IMR-90 (cell line): ENCODE measurements at places on chromosomes 1 and 21.
A peak's percentile ranks its signal among the peaks of the same experiment; 100 is the strongest.

DNA sequence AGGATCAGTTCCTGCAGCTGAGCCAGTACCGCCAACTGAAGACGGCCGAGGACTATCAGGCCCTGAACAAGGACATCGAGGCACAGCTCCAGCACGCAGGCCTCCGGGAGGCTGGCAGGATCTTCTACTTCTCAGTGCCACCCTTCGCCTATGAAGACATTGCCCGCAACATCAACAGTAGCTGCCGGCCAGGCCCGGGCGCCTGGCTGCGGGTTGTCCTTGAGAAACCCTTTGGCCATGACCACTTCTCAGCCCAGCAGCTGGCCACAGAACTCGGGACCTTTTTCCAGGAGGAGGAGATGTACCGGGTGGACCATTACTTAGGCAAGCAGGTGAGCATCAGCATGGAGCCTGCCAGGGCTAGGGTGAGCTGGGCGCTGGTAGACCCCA lies 10.7 kb downstream of the H6PD start:
- H3K4me1 ChIP-seq, result peaks cover 14% of the 10 kb centered on the region
- H3K36me3 ChIP-seq, result peaks cover 16% of the 10 kb centered on the region; the same call in 1 of the 2 replicates
- H3K27me3 ChIP-seq, result no peaks in the 10 kb centered on the region
- H3K4me3 ChIP-seq, result no peak overlapping the region
- H3K27ac ChIP-seq, result no peak overlapping the region
- DNase-seq, result no peak

GRCh38 chr1:39415553-39415952 lies 75.9 kb upstream of the BMP8A start:
- H3K4me3 ChIP-seq, result no peak overlapping the region
- DNase-seq, result no peak
- H3K27me3 ChIP-seq, result no peaks in the 10 kb centered on the region
- H3K4me1 ChIP-seq, result peaks cover 22% of the 10 kb centered on the region
- peaks cover 21% of the 10 kb centered on the region for H3K36me3 ChIP-seq
- no peak overlapping the region for H3K27ac ChIP-seq

- peaks cover 5% of the 10 kb centered on the region; the same call in 1 of the 2 replicates for H3K36me3 ChIP-seq
- no peaks in the 10 kb centered on the region for H3K27me3 ChIP-seq
- peaks cover 23% of the 10 kb centered on the region for H3K4me1 ChIP-seq
- no peak overlapping the region for H3K4me3 ChIP-seq
- H3K27ac ChIP-seq, result no peak overlapping the region
- DNase-seq, result no peak
Observed at GRCh38 chr1:203662360-203662759, 35.7 kb downstream of the ATP2B4 start.

DNA sequence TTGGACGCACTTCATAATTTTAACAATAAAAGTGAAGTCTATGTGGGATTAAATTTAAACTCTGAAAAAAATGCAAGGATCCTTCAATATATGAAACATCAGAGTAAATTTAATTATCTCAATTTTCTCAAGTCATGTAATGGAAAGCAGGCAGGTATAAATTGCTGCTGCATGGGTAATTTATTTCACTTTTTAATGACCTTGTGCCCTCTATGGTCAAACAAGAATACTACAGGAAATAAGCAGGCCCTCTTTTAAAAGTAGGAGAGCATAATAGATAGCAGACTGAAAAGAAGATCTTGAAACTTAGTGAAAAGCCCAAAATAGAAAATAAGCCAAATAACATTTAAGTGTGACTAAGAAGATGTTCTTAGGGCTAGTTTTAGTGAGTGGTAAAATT lies 22.9 kb downstream of the BCAS2 start:
- H3K4me3 ChIP-seq, result no peak overlapping the region
- no peak for DNase-seq
- H3K27me3 ChIP-seq, result no peaks in the 10 kb centered on the region
- H3K27ac ChIP-seq, result no peak overlapping the region
- no peaks in the 10 kb centered on the region for H3K36me3 ChIP-seq
- H3K4me1 ChIP-seq, result no peaks in the 10 kb centered on the region

DNA sequence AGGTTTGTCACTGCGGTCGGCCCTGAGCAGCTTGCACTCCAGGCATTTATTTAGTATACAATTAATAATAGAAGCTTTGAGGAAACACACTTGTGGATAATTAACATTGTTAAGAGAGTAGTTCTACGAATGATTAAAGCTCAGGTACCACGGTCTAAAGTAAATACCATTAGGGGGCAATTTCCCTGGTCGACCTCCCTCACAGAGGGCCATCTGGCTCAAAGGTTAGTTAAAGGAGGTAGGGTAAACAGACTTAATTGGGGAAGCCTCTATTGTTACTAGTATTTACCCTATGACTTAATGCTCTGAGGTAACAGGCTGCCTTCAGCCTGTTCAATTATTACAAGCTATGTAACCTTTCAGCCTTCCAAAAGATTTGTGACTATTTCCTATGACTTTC lies 122.3 kb upstream of the SLC44A3 start:
- peaks cover 17% of the 10 kb centered on the region for H3K4me1 ChIP-seq
- H3K27ac ChIP-seq, result peak overlapping the region; percentile 64
- H3K36me3 ChIP-seq, result no peaks in the 10 kb centered on the region
- no peak overlapping the region for H3K4me3 ChIP-seq
- no peaks in the 10 kb centered on the region for H3K27me3 ChIP-seq

- peaks cover 2% of the 10 kb centered on the region; the same call in 1 of the 2 replicates for H3K4me1 ChIP-seq
- H3K36me3 ChIP-seq, result no peaks in the 10 kb centered on the region
- no peak overlapping the region for H3K27ac ChIP-seq
- no peaks in the 10 kb centered on the region for H3K27me3 ChIP-seq
- DNase-seq, result no peak
Observed at GRCh38 chr1:169236880-169237279, 130.4 kb downstream of the ATP1B1 start.

GRCh38 chr1:60847391-60847790 lies 235.0 kb upstream of the NFIA start:
- H3K4me3 ChIP-seq, result no peak overlapping the region
- no peak overlapping the region for H3K27ac ChIP-seq
- no peaks in the 10 kb centered on the region for H3K36me3 ChIP-seq
- H3K4me1 ChIP-seq, result no peaks in the 10 kb centered on the region
- no peaks in the 10 kb centered on the region for H3K27me3 ChIP-seq
- DNase-seq, result no peak

GRCh38 chr1:171597203-171597602 lies 24.8 kb upstream of the MYOCOS start:
- H3K4me3 ChIP-seq, result no peak overlapping the region
- no peaks in the 10 kb centered on the region for H3K27me3 ChIP-seq
- H3K4me1 ChIP-seq, result peaks cover 3% of the 10 kb centered on the region

DNA sequence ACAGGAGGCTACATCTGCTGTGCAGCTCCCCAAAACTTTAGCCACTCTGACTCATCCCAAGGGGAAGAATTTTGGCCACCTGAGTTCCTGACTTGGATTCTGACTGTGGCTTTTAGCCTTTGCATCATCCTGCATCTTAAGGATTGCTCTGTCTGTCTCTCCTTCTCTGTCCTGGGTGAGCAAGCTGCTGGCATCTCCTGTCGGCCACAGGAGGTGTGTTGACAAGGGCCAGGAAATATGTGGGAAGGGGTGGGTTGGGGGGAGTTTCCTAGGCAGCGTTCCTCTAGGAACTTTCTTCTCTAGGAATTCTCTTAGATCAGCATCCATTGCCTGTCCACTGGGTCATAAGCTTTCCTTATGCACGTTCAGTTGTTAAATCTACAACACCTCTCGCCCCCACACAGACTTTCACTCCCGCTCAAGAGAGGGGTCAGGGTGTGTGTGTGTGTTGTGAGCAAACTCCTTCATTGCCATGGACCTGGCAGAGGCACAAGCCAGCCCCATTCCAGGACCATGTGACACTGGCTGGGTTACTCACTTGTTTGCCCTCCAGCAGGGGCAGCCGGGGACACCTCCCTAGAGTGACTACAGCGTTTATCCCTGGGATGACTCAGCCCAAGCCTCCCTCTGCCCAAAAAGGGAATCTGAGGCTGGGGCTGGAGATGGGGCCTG lies 145.0 kb upstream of the DUSP10 start:
- H3K27ac ChIP-seq, result peak overlapping the region; percentile 2; the same call in 1 of the 2 replicates
- H3K4me1 ChIP-seq, result peaks cover 8% of the 10 kb centered on the region
- no peaks in the 10 kb centered on the region for H3K36me3 ChIP-seq
- no peaks in the 10 kb centered on the region for H3K27me3 ChIP-seq

DNA sequence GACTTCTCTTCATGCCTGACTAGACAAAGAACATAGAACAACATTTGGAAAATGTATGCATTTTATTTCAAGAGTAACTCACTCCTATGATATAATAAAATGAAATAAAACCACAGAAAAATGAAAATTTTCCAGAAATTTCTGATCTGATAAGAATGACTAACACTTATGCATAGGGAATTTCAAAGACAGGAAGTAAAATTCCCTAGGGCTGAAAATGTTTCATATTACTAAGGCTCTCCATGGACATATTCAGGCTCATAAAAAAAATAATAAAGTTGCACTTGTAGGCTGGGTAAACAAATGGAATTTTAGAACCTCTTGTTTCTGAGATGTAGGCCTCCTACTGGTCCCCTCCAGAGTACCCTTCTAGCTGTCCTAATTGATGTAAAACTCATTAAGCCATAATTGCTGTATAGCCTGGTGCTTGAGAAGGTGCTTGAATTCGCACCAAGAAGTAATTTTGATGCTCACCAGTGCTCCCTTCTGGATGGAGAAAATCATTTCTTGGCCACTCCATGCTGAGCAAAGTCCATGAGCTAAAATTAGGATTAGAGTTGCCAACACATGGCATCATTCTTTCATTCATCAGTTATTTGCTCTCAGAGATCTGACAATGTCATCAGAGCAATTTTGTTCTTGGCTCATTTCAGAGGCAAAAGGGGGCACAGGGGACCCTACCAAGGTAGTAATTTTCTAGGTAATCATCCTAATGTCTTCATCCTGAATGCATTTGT lies 641.0 kb upstream of the CAMK1G start:
- H3K4me3 ChIP-seq, result no peak overlapping the region
- no peaks in the 10 kb centered on the region for H3K4me1 ChIP-seq
- no peaks in the 10 kb centered on the region for H3K27me3 ChIP-seq

DNA sequence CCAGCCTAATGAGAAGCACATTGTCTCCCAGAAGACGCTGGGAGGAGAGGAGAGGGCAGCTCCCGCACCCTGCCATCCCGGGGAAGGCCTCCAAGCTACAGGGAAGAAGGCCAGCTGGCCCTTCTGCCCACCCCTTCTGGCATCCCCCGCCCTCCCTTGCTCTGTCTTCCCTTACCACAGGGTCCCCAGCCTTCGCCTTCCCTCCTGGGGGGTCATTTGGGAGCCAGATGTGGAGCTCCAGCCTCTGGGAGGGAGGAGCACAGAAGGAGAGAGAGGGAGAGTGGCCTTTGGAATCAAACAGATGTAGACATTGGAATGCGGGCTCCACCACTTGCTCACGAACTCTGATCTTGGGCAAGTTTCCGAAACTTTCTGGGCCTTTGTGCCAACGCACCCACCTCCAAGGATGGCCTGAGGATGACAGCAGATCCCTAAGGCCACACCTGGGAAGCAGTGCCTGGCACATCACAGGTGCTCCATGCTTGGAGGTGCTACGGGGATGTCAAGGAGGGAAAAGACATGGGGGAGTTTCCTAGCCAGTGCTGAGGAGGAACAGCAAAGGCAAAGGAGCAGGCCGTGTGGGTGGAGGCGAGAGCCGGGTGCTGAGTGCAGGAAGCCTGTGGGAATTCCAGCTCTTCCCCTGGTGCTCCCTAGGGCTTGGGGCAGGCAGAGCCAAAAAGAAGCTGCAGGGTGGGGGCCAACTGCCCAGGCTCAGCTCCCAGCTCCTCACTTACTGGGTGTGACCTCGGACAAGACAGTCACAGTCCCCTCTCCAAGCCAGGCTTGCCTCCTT lies 23.1 kb upstream of the RSPO1 start:
- H3K36me3 ChIP-seq, result no peaks in the 10 kb centered on the region
- peaks cover 30% of the 10 kb centered on the region for H3K27me3 ChIP-seq
- no peak overlapping the region for H3K27ac ChIP-seq

DNA sequence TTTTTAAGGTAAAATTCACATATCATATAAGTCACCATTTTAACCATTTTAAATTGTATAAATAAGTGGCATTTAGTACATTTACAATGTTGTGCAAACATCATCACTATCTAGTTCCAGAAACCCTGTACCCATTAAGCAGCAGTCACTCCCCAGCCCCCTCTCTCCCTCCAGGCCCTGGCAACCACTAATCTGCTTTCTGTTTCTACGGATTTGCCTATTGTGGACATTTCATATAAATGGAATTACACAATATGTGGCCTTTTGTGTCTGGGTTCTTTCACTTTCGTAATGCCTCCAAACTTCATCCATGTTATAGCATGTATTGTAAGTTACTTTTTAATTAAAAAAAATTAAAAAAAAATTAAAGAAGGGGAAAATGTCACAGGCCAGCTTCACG lies 58.0 kb upstream of the RAB3GAP2 start:
- H3K27me3 ChIP-seq, result 0 out of 2 replicates have a peak, but pooled peaks cover 1% of the 10 kb centered on the region
- H3K27ac ChIP-seq, result no peak overlapping the region
- peak; percentile 8 for DNase-seq
- H3K4me1 ChIP-seq, result no peaks in the 10 kb centered on the region

DNA sequence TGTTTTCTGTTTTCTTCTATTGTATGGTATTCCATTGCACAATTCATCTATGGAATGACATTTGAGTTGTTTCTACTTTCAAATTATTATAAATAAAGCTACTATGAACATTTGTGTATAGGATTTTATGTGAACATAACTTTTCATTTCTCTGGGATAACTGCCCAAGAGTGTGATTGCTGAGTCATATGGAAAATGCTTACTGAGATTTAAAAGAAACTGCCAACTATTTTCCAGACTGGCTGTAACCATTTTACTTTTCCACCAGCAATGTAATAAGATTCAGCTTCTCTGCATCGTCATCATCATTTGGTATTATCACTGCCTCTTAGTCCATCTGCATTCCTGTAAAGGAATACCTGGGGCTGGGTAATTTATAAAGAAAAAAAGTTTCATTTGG lies 779.6 kb upstream of the PRMT6 start:
- H3K27me3 ChIP-seq, result no peaks in the 10 kb centered on the region
- H3K4me3 ChIP-seq, result no peak overlapping the region
- DNase-seq, result no peak
- H3K4me1 ChIP-seq, result no peaks in the 10 kb centered on the region

- no peaks in the 10 kb centered on the region for H3K27me3 ChIP-seq
- peaks cover 18% of the 10 kb centered on the region for H3K4me1 ChIP-seq
- no peak overlapping the region for H3K4me3 ChIP-seq
Observed at GRCh38 chr1:66275601-66276023, 258.3 kb upstream of the SGIP1 start.

- H3K4me3 ChIP-seq, result no peak overlapping the region
- DNase-seq, result peak; percentile 21
- no peak overlapping the region for H3K27ac ChIP-seq
- H3K4me1 ChIP-seq, result 0 out of 2 replicates have a peak, but pooled peaks cover 2% of the 10 kb centered on the region
Observed at GRCh38 chr1:209634005-209634737, 18.1 kb downstream of the LAMB3 start.

DNA sequence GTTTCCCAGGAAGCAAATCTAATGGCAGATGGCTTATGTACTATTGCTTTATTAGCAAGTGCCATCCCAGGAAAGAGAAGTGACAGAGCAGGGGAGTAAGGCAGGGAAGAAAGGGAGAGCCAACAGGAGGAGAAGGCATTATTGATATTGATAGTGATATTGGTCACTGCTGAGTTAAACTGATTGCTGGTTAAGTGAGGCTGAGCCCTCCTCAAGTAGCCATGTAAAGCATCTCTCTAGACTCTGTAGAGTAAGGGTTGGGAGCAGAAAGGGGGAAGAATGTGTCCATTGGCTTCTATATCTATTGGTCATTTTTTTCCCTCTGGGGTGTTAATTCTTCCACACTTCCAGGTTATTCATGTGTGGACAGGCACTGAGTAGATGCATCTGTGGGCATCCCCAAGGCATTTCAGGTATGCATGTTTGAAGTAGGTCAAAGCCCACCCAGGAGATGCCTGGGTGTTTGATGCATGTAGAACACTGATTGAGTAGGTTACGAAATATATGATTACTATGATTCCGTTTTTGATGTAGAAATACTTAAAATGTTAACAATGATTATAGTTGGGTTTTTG lies 290.5 kb upstream of the DPYD start:
- peaks cover 4% of the 10 kb centered on the region; the same call in 1 of the 2 replicates for H3K4me1 ChIP-seq
- no peak for DNase-seq
- H3K27me3 ChIP-seq, result no peaks in the 10 kb centered on the region
- H3K4me3 ChIP-seq, result no peak overlapping the region
- H3K36me3 ChIP-seq, result no peaks in the 10 kb centered on the region
- H3K27ac ChIP-seq, result 0 out of 2 replicates have a peak overlapping the region, but pooled peaks have one; percentile 6
